ENCODE measurements at places on chromosomes 1 and 21. TPM values are rescaled to one million over a fixed set of nuclear protein-coding genes. Genes with fewer than 3 reads are reported as not detected.

DNA sequence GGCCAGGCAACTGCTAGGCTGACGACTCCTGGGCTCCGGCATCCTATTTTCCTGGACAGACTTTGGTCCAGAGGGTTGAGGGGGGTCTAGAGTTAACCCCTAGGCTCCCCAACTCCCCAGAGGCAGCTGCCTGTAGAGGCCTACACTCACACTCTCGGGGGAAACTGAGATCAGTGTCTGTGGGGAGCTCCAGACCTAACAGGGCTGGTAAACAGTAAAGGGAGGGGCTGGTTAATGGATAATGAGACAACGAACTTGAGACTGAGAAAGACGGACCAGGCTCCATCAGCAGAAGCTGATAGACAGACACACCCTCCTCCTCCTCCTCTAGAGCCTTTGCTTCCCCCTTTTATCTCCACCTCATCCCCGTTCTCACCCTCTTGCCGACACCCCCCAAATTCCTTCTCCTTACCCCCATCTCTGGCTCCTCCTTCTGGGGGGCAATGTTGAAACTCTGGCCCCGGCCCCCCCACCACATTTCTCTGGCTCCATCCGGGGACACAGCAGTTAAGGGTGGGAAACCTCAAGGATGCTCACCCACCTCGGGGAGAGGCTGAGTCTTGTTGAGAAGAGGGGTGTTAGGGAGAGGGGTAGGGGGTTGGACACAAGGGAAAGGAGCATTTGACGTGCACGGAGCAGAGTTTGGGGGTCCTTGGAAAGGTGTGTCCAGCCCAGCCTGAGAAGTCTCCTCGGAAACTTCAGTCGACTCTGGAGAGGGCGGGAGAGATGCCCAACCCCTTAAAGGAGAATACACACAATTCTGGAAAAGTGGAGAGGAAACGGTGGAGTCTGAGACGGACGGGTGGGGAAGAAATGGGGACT, at the start of gene MTMR11:
Gene MTMR11, minus strand, starts transcription at position 710 of the 822 bp plus-strand sequence. Its CDS starts 232 bp downstream, at position 478.
- DNase-seq = peak; percentile 45

GRCh38 chr1:166119471-166119965, 47.3 kb downstream of the FAM78B start:
- DNase-seq = no peak

DNA sequence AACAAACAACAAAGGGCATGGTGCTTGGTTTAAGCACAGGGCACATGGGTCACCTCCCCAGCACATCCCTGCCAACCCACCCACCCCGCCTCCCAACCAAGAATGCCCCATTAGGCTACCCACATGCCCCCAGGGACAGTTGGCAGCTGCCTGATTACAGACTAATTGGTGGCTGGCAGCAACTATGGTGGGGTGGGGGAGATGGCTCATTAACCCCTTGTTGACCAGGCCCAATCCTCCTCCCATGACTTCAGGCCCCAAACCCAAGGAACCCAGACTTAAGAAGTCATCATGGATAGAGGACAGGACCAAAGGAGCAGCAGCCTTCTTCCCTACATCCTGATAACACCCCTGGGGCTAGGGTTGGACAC, 1.3 kb downstream of the RIMS3 start:
- no peak for DNase-seq

GRCh38 chr1:36285443-36286101, 20.6 kb upstream of the SH3D21 start:
- peak; percentile 86 for DNase-seq

GRCh38 chr21:46049890-46050667, 47.8 kb upstream of the COL6A2 start:
- DNase-seq = no peak

- no peak for DNase-seq
These were observed 26.7 kb upstream of the CTPS1 start for GRCh38 chr1:40952744-40953315.

- peak; percentile 60 for DNase-seq
These were observed 13.5 kb downstream of the FALEC start for GRCh38 chr1:150529017-150529416.

DNA sequence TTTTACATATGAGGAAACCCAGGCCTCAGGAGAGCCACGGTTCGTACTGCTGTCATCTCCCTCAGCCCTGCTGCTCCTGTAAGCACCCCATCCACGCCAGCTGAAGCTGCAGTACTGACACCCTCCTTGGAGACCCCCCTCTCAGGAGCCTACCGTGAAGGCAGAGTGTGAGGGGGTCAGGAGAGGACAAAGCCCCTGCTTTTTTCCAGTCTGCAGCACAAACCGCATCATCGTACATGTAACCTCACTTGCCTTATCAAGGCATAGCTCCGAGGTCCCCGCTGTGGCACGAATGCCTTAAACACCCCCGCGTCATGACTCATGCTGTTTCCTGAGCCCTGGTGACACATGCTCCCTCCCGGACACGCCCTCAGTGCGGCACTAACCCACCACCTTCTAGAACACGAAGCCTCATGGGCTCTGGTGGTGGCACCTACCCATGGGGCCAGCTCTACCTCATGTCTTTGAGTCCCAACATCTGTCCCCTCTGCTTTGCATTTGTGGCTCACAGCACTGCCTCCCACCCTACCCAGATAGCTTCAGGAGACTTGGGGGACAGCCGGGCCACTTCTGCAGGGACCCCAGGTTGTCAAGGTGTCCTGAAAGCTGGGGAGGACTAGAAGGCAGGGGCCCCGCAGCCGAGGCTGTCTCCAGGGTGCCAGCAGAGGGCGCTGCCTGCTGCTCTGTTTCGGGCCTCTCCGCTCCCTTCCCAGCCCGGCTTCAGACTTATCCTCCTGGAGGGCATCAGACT, 4.9 kb downstream of the SH3BGRL3 start:
- peak; percentile 91 for DNase-seq

GRCh38 chr1:216765346-216766300, 42.4 kb upstream of the ESRRG start:
- peak; percentile 6 for DNase-seq

DNA sequence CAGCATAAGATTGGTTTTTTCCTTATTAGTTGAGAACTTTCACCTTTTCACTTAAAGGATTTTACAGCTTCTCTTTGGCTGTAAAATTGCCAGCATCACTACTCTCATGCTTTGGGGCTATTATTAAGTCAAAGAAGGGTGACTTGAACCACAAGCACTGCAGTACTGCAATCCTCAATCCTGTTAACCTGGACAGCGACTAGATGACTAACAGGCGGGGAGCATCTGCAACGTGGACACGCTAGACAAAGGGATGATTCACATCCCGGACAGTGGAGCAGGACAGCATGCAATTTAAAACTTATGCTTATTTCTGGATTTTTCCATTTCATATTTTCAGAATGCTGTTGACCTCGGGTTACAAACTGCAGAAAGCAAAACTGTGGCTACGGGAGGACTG, 8.1 kb downstream of the ARV1 start:
- DNase-seq = peak; percentile 81

GRCh38 chr1:244861683-244862082, 2.7 kb downstream of the HNRNPU start:
- DNase-seq = no peak

CYP4A22 gene
- total RNA-seq = not detected

OR6Y1 gene
- total RNA-seq = not detected

F3 gene
- 30.2 TPM for total RNA-seq

YIPF1 gene
- 20.8 TPM for total RNA-seq

EVA1B gene
- total RNA-seq = 72.8 TPM

TMCC2 gene
- 2.8 TPM for total RNA-seq

RGS5 gene
- total RNA-seq = 6.4 TPM

GJA8 gene
- not detected for total RNA-seq
